ENCODE measurements at places on chromosomes 4 and X. TPM values are rescaled to one million over a fixed set of nuclear protein-coding genes. Genes with fewer than 3 reads are reported as not detected.

HSD17B13 gene
- not detected for total RNA-seq

UBL4A gene
- 54.5 TPM for total RNA-seq

GPRASP2 gene
- total RNA-seq: 6.1 TPM

GPC4 gene
- 4.1 TPM for total RNA-seq

ANK2 gene
- total RNA-seq: 40.3 TPM

DOCK11 gene
- total RNA-seq: 17.5 TPM

TMEM131L gene
- total RNA-seq: 14.4 TPM

NDST4 gene
- not detected for total RNA-seq

PRDM5 gene
- total RNA-seq: 3.8 TPM

ESX1 gene
- not detected for total RNA-seq

DDIT4L gene
- total RNA-seq: 1.6 TPM

SMR3B gene
- not detected for total RNA-seq

NUDT11 gene
- 8.3 TPM for total RNA-seq

PABPC1L2B gene
- not detected for total RNA-seq

NCAPG gene
- total RNA-seq: 7.6 TPM

SPOCK3 gene
- 0.49 TPM for total RNA-seq

ENPEP gene
- total RNA-seq: 0.97 TPM

ANKRD50 gene
- total RNA-seq: 28.3 TPM

POF1B gene
- total RNA-seq: not detected

AKAP14 gene
- total RNA-seq: not detected

CWH43 gene
- total RNA-seq: not detected

USP51 gene
- 0.36 TPM for total RNA-seq

UCP1 gene
- not detected for total RNA-seq

SOWAHD gene
- total RNA-seq: not detected

All from cardiac atrium fibroblast (primary cell).